ENCODE measurements at places on chromosomes 3 and 15. TPM values are rescaled to one million over a fixed set of nuclear protein-coding genes. Genes with fewer than 3 reads are reported as not detected.

The IL12A gene
- total RNA-seq, result 3.3 TPM

DNA sequence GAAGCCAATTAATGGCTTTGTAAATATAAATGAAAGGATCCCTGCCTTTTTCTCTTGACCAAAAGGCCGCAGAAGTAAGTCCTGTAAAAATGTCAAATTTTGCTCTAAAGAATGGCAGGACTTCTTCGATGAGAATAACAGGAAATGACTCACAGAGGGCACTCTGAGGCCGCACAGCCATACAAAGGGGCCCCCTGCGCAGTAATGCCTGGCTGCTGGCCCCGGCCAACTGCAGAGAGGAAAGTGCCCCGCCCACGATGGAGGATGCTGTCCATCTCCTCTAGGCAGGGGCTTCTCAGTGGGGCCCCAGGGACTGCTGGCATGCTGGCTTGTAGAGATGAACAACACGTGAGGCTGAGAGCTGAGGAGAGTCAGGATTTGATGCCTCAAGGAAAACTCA, 18.1 kb upstream of the SCN10A start:
- peak; percentile 78 for DNase-seq

DNA sequence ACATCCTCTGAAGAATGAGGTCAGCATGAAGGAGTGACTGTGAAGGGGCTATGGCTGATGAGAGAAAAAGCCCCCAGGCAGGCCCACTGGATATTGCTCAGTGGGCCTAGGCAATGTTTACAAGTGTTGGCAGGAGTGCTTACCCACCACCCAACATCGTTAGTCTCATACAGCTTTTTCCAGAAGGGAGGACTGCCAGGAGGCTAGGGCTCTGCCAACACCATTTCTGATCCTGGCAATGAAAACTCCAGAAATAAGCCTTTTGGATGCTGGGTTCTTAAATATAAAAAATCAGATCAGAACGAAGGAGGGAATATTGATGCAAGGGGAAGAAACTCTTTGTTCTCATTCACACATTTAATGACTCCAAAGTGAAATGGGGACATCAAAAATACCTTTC, 189.1 kb downstream of the DCLK3 start:
- DNase-seq, result no peak

GRCh38 chr3:122586098-122586497, 8.6 kb downstream of the PARP15 start:
- no peak for DNase-seq

DNA sequence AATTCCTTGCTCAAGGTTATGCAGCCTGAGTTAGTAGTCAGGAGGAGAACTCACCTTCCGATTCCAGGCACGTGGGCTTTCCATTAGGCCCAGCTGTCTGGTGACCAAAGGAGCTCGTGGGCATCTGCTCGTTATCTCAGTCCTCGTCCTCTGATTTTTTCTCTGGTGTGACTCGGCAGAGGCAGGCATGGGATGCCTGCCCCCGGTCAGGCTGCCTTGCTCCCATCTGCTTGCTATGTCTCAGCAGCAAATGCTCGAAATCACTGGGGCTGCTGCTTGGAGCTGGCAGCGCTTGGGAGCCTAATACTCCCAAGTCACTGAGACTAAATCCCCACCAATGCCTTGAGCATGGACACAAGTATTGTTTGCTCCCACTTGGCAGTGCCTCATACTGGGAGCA, 84.5 kb upstream of the NMNAT3 start:
- DNase-seq, result no peak

- DNase-seq, result peak; percentile 77
Measured at GRCh38 chr15:59313641-59314332, 58.9 kb downstream of the MYO1E start.

- peak; percentile 28 for DNase-seq
Measured at GRCh38 chr3:146823622-146824021, 218.5 kb upstream of the PLSCR5 start.
